ENCODE measurements at places on chromosomes 16 and 17.

GRCh38 chr16:66432429-66432828, 5.3 kb downstream of the BEAN1 start:
- no peak for DNase-seq

DNA sequence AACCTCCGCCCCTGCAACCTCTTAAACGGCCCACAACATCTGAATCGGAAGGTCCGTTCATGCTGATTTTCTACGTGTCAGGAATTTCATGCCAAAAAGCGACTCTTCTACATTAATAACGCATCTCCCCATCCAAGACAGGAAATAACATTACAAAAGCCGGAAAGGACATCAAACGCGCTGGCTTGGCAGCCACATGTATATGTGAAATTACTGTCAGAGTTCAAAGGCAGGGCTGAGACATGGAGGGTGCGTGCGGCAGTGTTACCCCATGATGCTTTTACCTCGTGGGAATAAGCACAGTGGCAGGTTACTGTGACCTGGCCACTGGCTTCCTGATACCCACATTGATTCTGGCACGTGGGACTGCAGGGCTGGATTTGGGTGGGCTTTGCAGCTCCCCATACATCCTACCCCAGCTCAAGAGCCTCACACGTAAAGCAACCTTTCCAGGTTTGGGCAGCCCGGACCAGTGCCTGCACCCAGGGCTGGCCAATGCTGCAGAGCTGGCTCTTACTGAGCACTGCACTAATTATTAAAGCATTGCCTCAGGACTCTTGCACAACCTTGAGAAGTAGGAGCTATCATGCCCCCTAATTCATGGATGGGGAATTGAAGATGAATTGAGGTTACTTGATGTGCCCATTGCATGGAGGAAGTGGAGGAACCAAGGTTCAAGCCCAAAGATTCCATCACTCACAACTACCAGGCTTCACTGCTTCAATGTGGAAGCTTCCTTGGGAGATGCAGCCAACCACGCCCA, 120.6 kb upstream of the FOXF1 start:
- DNase-seq = no peak

GRCh38 chr16:66004699-66005098, 361.8 kb upstream of the CDH5 start:
- DNase-seq = peak; percentile 10

- peak; percentile 57 for DNase-seq
Measured at GRCh38 chr17:8163978-8164814, 1.4 kb upstream of the VAMP2 start.

GRCh38 chr16:11349599-11350276, 4.5 kb downstream of the RMI2 start:
- DNase-seq = peak; percentile 82

DNA sequence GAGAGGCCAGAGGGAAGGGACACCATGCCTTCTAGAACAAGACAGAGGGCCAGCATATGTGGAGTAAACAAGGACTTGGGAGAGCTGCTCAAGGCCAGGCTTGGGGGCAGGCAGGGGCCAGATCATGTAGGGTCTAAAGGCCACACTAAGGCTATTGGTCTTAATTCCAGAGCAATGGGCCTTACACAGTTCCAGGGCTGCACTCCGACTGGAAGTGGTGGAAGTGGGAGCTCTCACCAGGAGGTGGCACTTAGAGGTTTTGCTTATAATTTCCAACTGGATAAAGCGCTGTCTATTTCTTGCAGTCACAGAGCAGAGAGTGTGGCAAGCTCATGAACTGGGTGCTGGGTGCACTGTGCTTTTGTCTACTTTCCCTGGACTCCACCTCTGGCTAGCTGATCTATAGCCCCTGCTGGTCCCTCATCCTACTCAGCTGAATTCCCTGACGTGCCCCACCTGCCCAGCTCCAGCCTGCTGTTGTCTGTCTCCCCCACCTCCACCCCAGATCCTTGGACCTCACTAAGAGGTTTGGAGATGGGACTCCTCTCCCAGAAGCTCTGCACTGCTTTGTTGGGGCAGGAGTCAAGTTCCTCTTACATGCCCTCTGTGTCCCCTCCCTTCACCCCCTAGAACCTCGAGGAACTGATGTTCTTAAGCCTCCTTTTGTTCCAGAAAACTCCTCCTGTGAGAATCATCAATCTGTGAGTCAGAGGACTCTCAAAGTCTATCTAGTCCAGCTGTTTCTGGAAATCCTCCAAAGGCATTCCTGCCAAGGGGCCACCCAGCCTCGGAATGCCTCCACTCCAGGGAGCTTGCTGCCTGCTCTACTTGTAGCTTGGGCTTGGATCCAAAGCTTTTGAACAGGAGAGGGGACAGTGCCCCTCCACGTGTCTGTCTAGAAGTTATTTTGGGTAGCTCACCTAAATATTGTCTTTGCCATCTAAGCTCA, 48.1 kb upstream of the KSR1 start:
- DNase-seq = peak; percentile 82

DNA sequence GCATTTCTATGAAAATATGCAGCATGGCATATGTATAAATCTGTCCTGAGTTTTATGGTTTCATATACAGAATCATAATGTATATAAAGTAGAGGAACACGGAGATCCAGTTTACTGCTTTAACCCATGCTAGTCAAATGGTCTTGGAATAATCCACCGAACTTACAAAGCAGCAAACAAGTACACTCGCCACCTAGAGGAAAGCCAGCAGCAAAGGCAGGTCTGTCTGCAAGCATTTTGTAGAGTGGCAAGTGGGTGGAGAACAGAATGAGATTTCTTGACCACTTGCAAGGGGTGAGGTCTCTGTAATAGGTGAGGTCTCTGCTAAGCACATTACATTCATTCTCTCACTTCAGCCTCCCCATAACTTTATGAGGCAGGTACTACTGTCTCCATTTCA, 308.3 kb downstream of the CA10 start:
- DNase-seq = no peak

- DNase-seq = no peak
Measured at GRCh38 chr17:21059761-21060160, 16.9 kb upstream of the USP22 start.

GRCh38 chr17:57603546-57603945, 141.6 kb downstream of the CCDC182 start:
- DNase-seq = no peak

- DNase-seq = no peak
Measured at GRCh38 chr16:49716339-49716934, 139.5 kb downstream of the ZNF423 start.

DNA sequence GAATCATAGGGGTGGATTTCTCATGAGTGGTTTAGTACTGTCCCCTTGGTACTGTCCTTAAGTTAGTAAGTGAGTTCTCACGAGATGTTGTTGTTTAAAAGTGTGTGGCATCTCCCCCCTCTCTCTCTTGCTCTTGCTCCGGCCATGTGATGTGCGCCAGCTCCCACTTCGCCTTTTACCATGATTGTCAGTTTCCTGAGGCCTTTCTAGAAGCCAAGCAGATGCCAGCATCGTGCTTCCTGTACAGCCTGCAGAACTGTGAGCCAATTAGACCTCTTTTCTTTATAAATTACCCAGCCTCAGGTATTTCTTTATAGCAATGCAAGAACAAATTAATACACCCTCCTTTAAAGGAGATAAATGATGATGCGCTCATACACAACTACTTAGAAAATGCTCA, 50.1 kb upstream of the NACA2 start:
- no peak for DNase-seq

- no peak for DNase-seq
Measured at GRCh38 chr16:12204601-12205000, 228.1 kb downstream of the SNX29 start.

DNA sequence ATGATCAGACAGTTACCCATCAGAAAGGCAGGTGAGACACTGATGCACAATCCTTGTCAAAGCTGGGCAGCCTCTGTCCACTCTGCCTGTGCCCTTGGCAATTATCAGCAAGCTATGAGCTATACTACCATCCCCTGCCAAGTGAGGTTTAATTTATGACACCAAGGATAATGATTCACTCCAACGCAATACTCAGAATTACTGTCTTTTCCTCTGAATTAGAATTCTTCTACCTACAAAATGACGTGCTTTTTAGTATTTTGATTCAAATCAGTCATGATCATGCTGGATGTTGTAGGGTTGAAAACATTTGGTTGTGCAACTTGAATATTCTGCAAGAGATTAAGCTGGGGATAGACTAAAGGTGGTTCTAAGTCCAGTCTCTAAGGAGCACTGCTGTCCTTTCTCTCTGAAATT, 116.8 kb upstream of the SOX9 start:
- peak; percentile 35 for DNase-seq

GRCh38 chr17:74017466-74017865, 186.0 kb upstream of the RPL38 start:
- no peak for DNase-seq

- DNase-seq = no peak
Measured at GRCh38 chr16:2150418-2151187, 2.2 kb downstream of the RAB26 start.

DNA sequence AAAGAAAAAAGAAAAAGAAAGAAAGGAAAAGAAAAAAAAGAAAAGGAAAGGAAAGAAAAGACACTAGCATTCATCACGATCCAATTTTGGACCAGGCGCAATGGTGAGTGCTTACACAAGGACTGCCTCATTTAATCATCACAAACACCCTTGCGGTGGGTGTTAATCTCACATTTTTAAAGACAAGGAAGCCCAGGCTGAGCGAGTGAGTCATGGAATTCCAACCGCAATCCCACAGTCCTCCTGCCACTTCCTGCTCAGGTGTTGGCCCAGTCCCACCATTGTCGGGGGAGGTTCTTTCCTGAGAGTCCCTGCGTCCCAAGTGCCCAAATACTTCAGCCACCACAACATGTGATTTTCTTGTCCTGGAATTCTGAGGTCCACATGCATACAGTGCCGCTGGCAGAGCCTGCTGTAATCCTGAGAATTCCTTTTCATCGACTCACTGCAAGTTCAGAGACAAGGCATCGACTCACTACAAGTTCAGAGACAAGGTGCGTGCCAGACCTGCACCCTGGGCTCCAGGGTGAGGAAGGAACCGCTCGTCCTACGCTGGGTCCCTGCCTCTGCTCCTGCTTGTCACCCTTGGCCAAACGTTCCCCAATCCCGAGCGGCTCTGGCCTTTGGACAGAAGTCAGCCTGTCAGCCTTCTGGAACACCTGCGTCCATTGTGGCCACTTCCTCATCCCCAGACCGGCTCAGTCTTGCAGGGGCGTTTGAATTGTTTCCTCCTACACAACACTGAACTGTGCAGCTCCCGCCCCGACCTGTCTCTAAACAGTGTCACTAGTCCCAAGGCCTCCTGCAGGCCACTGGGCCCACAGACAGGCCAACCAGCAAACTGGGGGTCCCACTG, 5.8 kb downstream of the ZG16B start:
- peak; percentile 96 for DNase-seq

GRCh38 chr17:49071106-49071505, 61.5 kb upstream of the B4GALNT2 start:
- DNase-seq = no peak

- DNase-seq = no peak
Measured at GRCh38 chr17:49489348-49489747, 5.7 kb upstream of the NGFR start.

DNA sequence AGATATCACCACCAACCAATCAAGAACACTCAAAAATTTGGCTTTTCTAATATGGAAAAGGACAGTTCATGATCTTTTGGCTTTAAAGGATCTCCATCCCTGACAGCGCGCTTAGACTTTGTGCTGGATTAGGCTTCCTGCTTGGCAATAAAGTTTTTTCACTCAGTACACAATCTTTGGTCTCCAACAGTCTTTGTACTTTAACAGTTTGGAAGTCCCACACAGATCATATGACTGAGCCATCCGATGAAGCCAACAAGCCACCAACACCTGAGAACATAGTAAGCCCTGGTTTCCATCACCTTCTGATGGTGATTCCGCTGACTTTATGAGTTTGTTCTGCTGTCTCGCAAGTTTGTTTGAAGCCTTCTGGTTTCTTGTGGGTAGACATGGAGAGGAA, 34.3 kb downstream of the SMURF2 start:
- DNase-seq = no peak

DNA sequence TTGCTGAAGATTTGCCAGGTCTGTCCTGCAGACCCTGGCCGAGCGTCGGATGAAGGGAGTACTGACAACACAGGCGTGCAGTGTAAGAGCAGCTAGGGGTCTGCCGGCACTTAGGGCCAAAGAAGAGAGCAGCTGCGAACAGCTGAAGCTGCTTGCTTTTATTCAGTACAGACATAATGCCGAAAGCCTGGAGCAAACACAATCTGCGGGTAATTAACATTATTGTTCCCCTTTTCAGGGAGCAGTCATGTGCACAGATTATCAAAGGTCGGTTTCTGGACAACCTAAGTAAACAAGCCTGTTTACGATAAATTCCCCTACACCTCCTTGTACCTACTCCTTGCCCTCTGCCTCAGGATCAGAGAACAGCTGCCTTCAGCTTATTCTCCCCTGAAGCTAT, 12.0 kb upstream of the KRT23 start:
- no peak for DNase-seq

- no peak for DNase-seq
Measured at GRCh38 chr16:9827062-9827752, 355.0 kb downstream of the GRIN2A start.

DNA sequence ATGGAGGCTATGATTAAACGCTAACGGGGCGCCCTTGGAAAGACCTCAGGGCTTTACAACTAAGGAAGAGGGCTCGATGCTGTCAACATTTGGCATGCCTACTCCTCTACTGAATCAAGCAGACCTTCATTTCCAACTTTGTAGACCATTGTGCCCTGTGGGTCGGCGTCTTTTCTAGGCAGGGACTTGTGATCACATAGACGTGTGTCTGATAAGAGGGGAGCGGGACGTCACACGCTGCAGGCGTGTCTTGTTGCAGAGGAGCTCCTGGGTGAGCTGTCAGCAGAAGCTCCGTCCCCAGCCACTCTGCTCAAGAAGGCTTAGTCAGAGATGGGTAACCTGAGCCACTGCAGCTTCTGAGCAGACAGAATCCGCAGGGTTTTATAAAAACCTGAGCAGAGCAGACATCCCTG, 2.8 kb downstream of the MAPK8IP3 start:
- DNase-seq = no peak

GRCh38 chr16:50322333-50322732, 46.5 kb downstream of the BRD7 start:
- DNase-seq = no peak

- DNase-seq = peak; percentile 65
Measured at GRCh38 chr17:12765548-12765947, 23.8 kb upstream of the ARHGAP44 start.

GRCh38 chr16:46787909-46788308, 39.8 kb upstream of the MYLK3 start:
- DNase-seq = no peak

GRCh38 chr17:11705111-11705510, 106.8 kb downstream of the DNAH9 start:
- DNase-seq = no peak
